HFF-Myc (cell line): ENCODE measurements at places on chromosomes 1 and 21.

DNA sequence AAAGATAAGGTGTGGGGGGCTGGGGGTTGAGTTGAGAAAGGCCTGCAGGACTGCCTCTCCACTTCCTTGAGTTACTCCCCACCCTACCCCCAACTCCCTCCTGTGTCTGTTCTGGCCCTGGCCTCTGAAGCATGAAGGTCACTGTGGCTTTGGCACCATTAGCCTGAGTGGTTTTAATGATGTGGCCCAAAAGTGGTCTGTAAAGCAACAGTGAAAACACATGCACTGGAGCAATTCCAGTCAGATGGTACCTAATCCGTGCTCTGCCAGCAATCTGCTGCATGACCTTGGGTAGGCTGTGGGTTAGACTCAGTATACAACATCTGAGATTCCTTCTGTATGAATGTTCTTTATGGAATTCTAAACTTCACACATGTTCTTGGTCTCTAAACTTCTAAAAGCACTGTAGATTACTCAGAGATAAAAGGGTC, 86.5 kb upstream of the ATP1A1 start:
- peak; percentile 92 for DNase-seq

- no peak for DNase-seq
These were observed 129.9 kb upstream of the CD34 start for GRCh38 chr1:208040821-208041297.

GRCh38 chr1:53733447-53733931, 5.5 kb downstream of the GLIS1 start:
- peak; percentile 17 for DNase-seq

DNA sequence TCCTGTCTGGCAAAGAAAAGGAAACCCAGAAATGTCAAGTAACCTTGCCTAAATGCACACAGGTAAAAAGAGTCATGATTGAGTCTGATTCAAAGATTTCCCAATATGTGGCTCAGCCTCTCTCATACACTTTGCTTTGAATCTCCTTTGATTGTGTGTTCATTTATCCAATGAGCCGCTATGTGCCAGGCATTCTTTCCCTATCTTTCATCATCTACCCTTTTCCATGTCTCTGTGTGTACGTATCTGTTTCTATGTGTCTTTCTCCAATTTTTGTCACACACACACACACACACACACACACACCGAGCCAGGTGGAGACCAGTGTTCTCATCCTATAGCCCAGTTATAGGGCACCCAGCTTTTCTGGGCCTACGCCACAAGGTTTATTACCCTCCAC, 35.7 kb upstream of the BCL9 start:
- no peak for DNase-seq
